ENCODE measurements at places on chromosomes 13 and 19.

- DNase-seq = no peak
These were observed 3.3 kb downstream of the ATP5F1D start for GRCh38 chr19:1244693-1245451.

DNA sequence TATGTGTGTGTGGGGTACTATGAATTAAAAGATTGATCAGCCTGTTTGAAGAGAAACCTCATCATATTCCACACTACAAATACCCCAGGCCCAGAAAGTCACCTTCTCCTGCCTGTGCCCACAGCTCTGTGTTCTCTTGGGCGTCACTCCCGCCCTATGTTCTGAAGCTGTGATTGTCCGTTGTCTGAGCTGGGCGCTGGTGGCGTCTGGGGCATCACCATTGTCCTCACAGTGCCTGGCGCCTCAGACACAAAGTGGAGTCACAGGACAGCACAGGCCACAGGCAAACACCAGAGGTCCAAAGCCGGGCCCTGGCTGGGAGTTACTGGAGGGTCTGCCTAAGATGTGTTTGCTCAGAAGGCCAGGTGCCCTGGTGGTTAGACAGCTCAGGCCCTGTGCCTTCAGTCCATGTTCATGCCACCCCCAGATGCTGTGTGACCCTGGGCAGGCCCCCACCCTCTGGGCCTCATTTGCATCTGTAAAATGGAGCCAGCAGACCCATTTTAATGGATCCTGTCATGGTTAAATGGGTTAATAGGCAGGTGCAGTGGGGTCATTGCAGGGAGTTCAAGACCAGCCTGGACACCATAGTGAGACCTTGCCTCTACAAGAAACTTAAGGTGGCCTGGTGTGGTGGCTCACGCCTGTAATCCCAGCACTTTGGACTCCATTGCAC is 34.5 kb downstream of the DNM2 start:
- DNase-seq = no peak

GRCh38 chr13:35736876-35737275 is 260.4 kb upstream of the MAB21L1 start:
- DNase-seq = no peak

- DNase-seq = no peak
These were observed 166.4 kb downstream of the TEX29 start for GRCh38 chr13:111486801-111487200.

- no peak for DNase-seq
These were observed 69.1 kb upstream of the SLC7A1 start for GRCh38 chr13:29664591-29664990.

- no peak for DNase-seq
These were observed 62.7 kb downstream of the F2RL3 start for GRCh38 chr19:16951529-16951928.

GRCh38 chr13:38419312-38419873 is 69.7 kb downstream of the UFM1 start:
- no peak for DNase-seq

DNA sequence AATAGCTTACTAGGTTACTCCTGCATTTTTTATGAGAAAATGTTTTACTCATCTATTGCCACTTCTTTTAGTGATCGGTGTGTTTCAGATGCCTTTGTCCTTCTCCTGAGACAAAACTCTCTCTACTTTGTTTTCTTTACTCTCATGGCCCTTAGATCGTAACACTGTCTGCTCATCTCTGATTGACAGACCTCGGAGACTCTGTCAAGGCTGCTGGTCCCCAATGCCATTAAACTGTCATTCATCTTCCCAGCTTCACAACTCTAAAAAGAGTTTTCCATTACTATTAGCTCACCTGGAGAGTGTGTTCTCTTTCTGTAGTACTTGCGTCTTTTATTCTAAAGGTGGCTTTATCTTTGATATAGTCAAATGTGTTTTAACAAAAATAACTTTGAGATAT is 765.2 kb downstream of the SLITRK1 start:
- no peak for DNase-seq

GRCh38 chr13:96091164-96092117 is 1.5 kb downstream of the HS6ST3 start:
- DNase-seq = no peak

- no peak for DNase-seq
These were observed 124.1 kb downstream of the COG6 start for GRCh38 chr13:39779337-39780265.

Data from stimulated activated CD8-positive, alpha-beta memory T cell treated with anti-CD3 and anti-CD28 coated beads, Interleukin-7, amount 100 ng/mL, for 4 hours (primary cell).